ENCODE measurements at places on chromosomes 12 and 14. TPM values are rescaled to one million over a fixed set of nuclear protein-coding genes. Genes with fewer than 3 reads are reported as not detected.

Gene AMDHD1
- 4.0 TPM for total RNA-seq

DNA sequence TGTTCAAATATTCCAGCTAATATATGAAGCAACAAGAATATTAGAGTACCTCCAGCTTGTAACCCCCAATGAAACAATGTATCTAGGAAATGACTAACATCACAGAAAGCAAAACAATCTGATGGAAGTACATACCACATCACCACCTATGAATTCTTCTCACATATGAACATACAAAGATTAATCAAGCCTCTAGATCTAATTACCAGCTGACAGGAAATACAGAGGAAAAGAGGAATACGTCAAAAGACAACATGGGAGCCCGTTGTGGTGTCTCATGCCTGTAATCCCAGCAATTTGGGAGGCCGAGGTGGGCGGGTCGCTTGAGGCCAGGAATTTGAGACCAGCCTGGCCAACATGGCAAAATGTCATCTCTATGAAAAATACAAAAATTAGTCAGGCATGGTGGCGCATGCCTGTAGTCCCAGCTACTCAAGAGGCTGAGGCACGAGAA lies 7.5 kb downstream of the NEDD8 start:
- no peaks in the 10 kb centered on the region for H3K4me1 ChIP-seq
- H3K27ac ChIP-seq, result no peak overlapping the region
- no peak overlapping the region for H3K4me3 ChIP-seq
- no peaks in the 10 kb centered on the region for H3K36me3 ChIP-seq
- H3K27me3 ChIP-seq, result no peaks in the 10 kb centered on the region
- no peak for DNase-seq

GRCh38 chr14:103311171-103311997 lies 22.7 kb upstream of the EIF5 start:
- H3K36me3 ChIP-seq, result no peaks in the 10 kb centered on the region
- DNase-seq, result no peak
- no peaks in the 10 kb centered on the region for H3K27me3 ChIP-seq
- no peak overlapping the region for H3K4me3 ChIP-seq
- H3K4me1 ChIP-seq, result no peaks in the 10 kb centered on the region
- H3K27ac ChIP-seq, result no peak overlapping the region

GRCh38 chr12:54564768-54565167 lies 15.4 kb downstream of the PDE1B start:
- no peak for DNase-seq
- no peaks in the 10 kb centered on the region for H3K4me1 ChIP-seq

Gene PDE3A
- total RNA-seq, result 4.8 TPM

Gene TAS2R50
- total RNA-seq, result 2.8 TPM

Gene CFAP73
- total RNA-seq, result 0.81 TPM

- H3K4me1 ChIP-seq, result no peaks in the 10 kb centered on the region
- H3K4me3 ChIP-seq, result no peak overlapping the region
- H3K27ac ChIP-seq, result no peak overlapping the region
- no peaks in the 10 kb centered on the region for H3K27me3 ChIP-seq
- no peak for DNase-seq
Measured at GRCh38 chr12:58378028-58378427, 436.7 kb downstream of the ATP23 start.

GRCh38 chr12:89305373-89305772 lies 46.9 kb downstream of the DUSP6 start:
- no peaks in the 10 kb centered on the region for H3K4me1 ChIP-seq
- H3K36me3 ChIP-seq, result no peaks in the 10 kb centered on the region
- no peaks in the 10 kb centered on the region for H3K27me3 ChIP-seq
- no peak for DNase-seq
- H3K4me3 ChIP-seq, result no peak overlapping the region
- H3K27ac ChIP-seq, result no peak overlapping the region

GRCh38 chr12:100234166-100234565 lies 32.7 kb downstream of the DEPDC4 start:
- H3K4me3 ChIP-seq, result no peak overlapping the region
- no peak for DNase-seq

DNA sequence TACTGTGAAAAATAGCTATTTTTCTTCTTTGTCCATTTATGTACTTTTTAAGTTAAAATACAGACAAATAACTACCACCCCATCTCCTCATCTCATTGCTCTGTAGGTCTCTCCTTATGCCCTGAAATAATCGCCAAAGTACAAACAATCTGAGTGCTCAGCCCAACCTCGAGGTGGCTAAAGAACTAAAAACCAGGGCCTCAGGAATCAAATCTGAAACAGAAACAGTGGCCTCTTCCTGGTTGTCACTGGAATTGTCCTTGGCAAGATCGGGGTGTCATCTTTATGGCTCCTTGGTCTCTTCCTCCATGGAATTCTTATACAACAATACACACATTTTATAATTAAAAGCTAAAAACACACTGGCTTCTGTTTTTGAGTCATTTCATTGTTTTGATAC lies 182.4 kb downstream of the ASCL1 start:
- no peaks in the 10 kb centered on the region for H3K4me1 ChIP-seq
- no peak overlapping the region for H3K4me3 ChIP-seq
- no peaks in the 10 kb centered on the region for H3K27me3 ChIP-seq
- DNase-seq, result no peak
- H3K36me3 ChIP-seq, result no peaks in the 10 kb centered on the region

GRCh38 chr12:2239381-2239871 lies 186.6 kb downstream of the CACNA1C start:
- H3K4me1 ChIP-seq, result no peaks in the 10 kb centered on the region
- H3K36me3 ChIP-seq, result no peaks in the 10 kb centered on the region
- DNase-seq, result no peak
- H3K4me3 ChIP-seq, result no peak overlapping the region

DNA sequence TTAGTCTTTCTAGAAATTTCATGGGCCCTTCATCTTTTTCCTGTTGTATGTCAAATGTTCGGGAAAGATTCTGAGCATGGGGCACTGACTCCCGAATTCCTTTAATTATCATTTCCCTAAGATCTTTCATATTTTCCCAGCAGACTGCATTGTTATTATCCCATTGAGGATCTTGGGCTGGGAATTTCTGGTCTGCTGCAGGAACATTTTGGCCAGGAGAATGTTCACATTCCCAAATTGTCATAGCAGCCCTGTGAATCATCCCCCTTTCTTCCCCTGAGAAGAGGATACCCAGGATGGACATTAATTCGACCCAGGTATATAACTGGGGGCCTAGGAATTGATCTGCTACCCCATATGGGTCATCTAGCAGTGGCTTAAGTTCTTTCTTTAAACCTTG lies 112.5 kb downstream of the RIN3 start:
- H3K27ac ChIP-seq, result no peak overlapping the region
- H3K36me3 ChIP-seq, result no peaks in the 10 kb centered on the region
- no peak overlapping the region for H3K4me3 ChIP-seq
- H3K4me1 ChIP-seq, result no peaks in the 10 kb centered on the region

All from testis (tissue), 5 donors.